ENCODE measurements at places on chromosomes 2 and 18.

DNA sequence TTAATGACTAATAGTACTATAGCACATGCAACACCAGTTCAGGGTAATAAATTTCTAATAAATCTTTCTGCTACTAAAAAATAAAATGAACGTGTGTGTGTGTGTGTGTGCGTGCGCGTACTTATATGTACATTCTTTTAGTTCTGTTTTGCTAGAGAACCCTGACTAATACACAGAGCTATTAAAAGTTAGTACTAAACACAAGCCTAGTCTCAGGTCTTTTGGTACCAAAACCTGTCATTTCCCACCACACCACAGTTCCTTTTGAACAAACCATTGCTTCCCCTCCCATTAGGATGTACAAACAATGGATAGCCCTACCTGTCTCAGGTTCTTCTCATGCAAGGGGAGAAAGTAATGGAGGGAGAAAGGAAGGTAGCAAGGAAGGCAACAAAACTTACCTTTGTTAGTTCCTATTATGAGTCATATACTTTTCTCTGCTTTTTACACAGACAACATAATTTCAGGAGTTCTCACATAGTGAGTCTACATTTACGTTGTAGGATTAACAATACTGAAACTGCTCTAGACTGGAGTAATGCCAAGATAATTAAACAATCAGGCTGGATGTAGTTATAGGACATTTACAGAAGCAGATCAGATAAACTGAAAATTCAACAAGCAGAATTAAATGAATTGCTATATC is 427.2 kb downstream of the KCNJ3 start:
- DNase-seq: no peak

DNA sequence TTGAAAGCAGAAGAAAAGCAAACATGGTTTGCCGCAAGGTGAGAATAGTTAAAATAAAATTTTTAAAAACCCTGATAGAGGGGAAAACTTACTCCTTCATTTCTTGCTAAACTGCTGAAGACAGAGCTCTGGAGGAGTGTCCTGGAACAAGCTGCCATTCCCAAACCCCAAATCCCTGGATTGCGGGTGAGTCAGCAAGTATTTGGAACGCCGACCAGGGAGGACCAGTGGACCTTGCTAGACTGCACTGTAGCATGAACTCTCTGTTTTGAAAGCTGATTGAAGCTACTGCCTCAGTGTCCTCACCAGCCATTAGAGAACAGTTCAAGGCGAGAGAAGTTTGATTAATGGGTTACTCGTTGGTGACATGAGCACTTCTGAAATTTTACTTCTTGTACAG is 99.4 kb upstream of the RASGRP3 start:
- no peak for DNase-seq

GRCh38 chr18:63646936-63647335 is 2.9 kb upstream of the SERPINB4 start:
- DNase-seq: no peak

- no peak for DNase-seq
These were observed 30.9 kb upstream of the REEP1 start for GRCh38 chr2:86368161-86368824.

- no peak for DNase-seq
These were observed 403.3 kb downstream of the SUCLG1 start for GRCh38 chr2:84055816-84056215.

DNA sequence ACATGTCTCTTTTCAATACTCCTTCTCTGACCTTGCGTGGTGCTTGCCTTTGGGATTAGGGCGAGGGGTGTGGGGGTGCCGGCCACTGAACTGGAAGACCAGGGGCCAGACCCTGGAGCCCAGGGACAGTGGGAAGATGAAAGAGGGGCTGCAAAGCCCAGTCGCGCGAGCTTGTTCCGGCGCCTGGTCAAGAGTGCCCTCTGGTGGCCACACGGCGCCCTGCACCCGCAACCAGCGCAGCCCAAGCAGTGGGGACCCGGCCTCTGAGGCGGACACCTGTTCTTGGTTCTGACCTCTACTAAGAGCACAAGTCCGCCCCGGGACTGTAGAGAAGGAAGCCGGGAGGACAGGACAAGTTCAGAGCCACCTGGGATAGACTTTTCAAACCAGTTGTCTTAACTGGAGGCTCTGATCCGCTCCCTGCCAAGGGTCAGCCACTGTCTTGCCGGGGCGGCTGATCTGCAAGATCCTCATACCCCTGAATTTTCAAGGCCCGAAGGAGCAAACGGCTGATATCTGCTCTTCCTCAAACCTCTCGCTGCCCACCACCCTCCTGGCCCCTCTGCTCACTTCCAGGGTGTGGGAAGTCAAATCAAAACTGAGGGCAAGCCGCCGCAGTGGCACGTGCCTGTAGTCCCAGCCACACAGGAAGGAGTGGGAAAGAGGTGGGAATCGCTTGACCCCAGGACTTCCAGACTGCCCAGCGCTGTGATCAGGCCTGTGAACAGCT is 14.9 kb upstream of the MSH6 start:
- peak; percentile 74 for DNase-seq

GRCh38 chr2:168166902-168167510 is 80.4 kb downstream of the STK39 start:
- DNase-seq: no peak

Measured in left hindlimb (tissue), 1 donor.